Fibroblast of skin of back (primary cell): ENCODE measurements at places on chromosomes 2 and 18.

DNA sequence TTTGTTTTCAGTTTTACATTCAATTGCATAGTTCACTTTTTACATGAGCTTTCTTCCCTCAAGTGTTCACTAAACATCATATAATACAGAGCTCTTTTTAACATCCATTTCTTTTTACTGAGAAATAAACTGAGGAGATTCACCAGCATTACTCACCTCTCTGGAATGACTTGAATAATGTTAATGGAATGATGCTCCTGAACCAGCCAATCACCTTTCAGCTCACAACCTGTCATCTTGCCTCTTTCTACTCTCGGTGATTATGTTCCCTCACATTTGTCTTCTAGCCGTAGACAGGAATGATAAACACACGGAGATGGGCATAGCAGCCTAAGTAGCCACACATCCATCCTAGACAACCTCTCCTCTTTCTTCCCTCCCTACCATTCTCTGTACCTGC, 301.7 kb downstream of the PAX3 start:
- DNase-seq = peak; percentile 59

- no peak for DNase-seq
These were observed 199.1 kb downstream of the ZFP36L2 start for GRCh38 chr2:43027097-43027873.

DNA sequence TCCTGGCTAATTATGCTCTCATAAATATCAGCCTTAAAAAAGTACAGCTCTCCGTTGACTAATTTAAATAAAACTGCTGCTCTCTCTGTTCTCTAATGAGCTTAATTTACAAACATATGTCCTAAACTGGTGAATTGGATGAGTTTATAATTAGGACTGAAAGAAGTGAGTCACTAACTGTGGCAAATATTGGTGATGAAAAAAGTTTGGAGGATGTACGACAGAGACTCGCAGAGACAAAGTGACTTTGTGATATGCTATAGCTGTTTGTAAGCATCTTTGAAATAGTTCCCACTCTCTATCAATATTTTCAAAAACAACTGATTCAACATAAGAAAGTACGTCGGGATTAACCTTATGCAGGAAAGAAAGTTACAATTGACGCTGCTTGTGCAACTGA, 138.9 kb upstream of the TMEFF2 start:
- DNase-seq = no peak

GRCh38 chr2:941871-942270, 8.8 kb upstream of the SNTG2 start:
- DNase-seq = no peak

GRCh38 chr18:38450876-38451275, 885.3 kb upstream of the CELF4 start:
- no peak for DNase-seq

GRCh38 chr2:81706856-81707255, 1402.3 kb upstream of the LRRTM1 start:
- DNase-seq = no peak

DNA sequence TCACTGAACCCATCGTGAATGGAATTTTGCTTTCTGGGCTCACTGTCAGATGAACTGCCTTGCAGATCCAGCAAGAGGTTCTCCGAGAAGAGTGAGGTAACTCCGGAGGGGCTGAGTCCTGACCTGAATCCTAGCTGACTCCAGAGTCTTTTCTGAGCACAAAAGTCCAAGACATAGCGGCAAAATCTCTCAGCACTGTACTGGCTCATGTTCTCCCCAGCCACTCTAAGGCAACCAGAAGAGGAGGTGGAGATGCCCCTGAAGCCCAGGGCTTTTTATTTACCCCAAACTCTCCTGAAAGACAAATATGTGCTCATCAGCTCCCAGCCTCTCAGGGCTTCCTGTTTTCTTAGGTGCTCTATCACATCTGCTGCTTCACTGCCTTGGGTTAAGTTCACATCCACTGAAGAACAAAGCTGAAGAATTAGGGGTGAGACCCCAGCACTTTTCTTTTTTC, 221.8 kb downstream of the MREG start:
- DNase-seq = no peak

GRCh38 chr2:216279459-216279858, 92.8 kb downstream of the MARCHF4 start:
- peak; percentile 40 for DNase-seq

DNA sequence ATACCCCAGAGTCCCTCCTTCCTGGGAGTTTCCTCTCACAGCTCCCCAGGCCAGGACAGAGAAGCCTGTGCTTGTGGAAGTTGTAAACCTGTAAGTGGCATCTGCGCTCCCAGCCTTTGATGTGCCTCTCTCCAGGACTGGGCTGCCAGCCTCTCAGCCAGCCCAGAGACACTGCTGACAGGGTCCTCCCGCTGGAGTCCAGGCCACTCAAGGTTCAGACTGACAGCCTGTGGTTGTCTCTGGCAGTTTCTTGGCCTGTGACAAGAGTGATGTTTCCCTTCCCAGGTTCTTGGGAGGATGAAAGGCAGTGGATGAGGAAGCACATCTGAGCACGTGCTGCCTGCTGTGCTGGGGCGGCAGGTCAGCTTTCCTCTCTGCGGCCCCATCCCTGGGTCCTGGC, 3.0 kb downstream of the SLC35F6 start:
- DNase-seq = no peak

GRCh38 chr2:17680119-17680518, 73.5 kb downstream of the SMC6 start:
- DNase-seq = no peak

DNA sequence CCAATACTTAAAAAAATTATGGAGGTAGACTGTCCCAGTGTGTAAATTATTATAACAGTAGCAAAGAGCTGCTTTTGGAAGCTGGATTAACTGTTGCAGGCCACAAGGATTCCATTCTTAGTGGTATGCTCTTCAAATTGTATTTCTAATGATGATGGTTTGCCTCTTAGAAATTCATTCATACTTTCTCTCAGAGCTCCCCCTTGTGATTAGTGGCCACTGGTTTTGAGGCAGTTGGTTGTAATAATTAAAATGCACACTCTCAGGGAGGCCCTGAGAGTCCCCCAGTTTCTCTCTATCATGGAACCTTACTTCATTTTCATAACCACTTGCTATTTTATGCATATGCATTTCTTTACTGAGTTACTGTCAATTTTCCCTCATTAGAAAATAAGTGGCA, 122.5 kb downstream of the PLA2R1 start:
- peak; percentile 38 for DNase-seq

DNA sequence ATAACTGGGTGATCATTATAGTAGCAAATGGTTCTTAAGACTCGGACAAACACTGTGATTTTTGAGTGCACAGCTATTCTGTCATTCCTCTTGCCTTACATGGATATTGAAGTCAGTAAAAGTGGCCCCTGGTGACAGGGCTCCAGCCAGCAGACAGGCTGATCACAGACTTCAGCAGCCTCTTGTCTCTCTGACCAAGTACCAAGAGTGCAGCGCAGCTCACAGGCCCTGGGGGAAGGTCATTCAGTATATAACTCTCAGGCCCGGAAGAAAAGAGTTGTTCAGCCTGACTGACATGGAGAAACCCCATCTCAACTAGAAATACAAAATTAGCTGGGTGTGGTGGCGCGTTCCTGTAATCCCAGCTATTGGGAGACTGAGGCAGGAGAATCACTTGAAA, 202.6 kb downstream of the HRH4 start:
- DNase-seq = no peak

DNA sequence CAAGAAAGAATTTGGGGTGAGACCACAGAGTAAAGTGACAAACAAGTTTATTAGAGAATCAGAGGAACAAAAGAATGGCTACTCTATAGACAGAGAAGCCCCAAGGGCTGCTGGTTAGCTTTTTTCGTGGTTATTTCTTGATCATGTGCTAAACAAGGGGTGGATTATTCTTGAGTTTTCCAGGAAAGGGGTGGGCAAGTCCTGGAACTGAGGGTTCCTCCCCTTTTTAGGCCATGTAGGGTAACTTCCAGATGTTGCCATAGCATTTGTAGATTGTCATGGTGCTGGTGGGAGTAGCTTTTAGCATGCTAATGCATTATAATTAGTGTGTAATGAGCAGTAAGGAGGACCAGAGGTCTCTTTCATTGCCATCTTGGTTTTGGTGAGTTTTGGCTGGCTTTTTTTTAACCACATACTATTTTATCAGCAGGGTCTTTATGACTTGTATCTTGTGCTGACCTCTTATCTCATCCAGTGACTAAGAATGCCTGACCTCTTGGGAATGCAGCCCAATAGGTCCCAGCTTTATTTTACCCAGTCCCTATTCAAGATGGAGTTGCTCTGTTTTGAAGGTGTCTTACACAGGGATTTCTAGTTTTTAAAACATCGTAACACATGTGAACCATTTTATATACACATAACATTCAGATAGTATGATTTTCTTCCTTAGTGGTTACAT, 77.8 kb downstream of the MYO1B start:
- no peak for DNase-seq

- no peak for DNase-seq
These were observed 199.5 kb upstream of the RGPD4 start for GRCh38 chr2:107627164-107627563.

DNA sequence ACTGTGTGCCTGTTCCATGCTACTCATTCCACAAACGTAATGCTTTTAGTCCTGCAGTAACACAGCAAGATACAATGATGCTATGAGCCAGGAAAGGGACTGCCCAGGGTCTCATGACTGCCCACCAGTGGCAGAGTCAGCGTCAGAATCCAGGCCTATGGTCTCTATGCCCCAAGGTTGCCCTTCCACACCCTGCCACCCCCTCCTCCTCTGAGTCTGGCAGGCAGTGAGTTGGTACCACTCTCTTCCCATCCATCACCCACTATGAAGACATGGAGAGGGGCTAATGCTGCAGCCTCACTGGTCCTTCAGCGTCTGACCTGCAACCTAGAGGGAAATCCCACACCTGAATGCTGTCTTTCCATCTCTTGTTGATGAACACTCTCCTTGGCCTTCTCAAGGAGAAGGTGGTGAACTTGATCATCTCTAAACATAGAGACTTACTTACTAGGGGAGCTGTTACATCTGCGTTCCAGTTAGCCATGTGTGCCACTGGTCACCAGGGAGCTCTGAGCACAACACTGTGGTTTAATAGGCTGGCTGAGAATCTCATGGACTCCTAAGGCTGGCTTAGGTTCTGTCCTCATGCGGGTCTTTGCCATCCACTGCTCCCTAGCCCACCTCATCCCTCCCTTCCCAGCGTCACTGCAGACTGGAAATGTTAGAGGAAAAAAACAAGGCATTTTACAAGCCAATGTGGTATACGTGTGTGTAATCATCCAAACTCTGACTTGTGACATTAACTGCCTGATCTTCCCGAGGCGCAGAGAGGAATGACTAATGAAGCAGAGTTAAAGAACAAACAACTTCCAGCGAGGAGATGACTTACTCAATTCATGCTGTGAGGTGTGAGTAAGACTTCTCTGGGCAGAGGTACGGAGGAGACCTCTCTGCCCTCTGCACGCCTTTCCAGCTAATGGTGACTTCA, 28.8 kb downstream of the STEAP3 start:
- DNase-seq = peak; percentile 98

DNA sequence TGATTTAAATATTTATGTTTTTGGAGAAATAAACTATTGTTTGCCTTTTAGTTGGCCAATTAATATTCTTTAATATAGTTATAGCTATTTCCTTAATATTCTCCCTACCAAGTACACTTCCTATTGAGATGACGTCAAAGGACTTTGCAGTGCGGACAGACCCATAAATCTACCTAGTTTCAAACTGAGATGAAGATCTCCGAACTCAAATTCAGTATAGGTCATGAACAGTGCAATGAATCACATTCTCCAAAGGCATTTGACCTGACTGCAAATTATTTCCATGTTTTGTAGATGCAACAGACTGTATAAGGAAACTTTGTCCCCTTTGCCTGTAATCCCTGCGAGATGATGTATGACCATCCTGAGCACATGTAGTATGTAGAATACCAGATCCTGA, 342.6 kb upstream of the FIGN start:
- no peak for DNase-seq

- DNase-seq = no peak
These were observed 176.3 kb upstream of the DSEL start for GRCh38 chr18:67692811-67693210.

DNA sequence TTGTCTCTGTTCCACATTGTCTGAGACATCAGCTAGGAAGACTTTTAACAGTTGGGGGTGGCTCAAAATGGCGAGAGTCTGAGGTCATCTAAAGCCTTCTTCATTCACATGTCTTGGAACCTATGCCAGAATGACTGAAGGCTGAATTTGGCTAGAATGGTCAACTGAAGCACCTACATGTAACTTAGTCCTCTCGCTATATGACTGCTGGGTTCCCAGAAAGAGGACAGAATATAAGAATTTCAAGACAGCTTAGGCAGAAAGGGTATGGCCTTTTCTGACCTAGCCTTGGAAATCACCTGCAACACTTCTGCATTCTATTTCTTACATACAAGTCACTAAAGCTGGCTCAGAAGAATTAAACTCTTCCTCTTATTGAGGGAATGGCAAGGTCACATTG, 75.6 kb upstream of the OTX1 start:
- DNase-seq = no peak

- peak; percentile 68 for DNase-seq
These were observed 18.8 kb upstream of the HAAO start for GRCh38 chr2:42810971-42811811.

GRCh38 chr2:183408562-183408961, 284.3 kb downstream of the NUP35 start:
- no peak for DNase-seq

GRCh38 chr2:128396500-128396891, 77.8 kb upstream of the HS6ST1 start:
- DNase-seq = peak; percentile 81

- DNase-seq = no peak
These were observed 144.1 kb upstream of the SETBP1 start for GRCh38 chr18:44536619-44537018.

GRCh38 chr2:164109006-164109405, 373.2 kb upstream of the FIGN start:
- DNase-seq = no peak

- DNase-seq = peak; percentile 13
These were observed 48.9 kb downstream of the TSN start for GRCh38 chr2:121804340-121804739.

DNA sequence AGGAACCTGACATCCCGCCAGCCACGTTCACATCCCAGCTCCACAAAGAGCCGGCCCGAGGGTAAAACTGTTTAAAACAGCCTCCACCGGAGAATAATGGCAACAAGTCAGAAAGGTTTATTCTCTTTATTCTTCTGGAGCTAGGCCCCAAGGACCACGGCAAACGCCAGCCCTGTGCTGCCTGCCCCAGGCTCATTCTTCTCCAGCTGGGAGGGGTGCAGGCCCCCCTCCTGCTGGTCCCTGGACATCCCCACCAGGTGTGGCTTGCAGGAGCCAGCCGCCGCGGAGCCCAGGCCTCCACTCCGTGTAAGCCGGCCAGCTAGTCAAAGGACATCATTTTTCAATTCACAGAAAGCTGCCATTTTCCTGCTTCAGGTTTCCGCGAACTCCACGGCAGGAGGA, 65.8 kb upstream of the SALL3 start:
- no peak for DNase-seq

- no peak for DNase-seq
These were observed 36.0 kb upstream of the OR6B3 start for GRCh38 chr2:240089306-240089705.

- DNase-seq = no peak
These were observed 7.1 kb downstream of the PCBP1 start for GRCh38 chr2:70094171-70094977.
